ENCODE measurements at places on chromosomes 12 and 14.

DNA sequence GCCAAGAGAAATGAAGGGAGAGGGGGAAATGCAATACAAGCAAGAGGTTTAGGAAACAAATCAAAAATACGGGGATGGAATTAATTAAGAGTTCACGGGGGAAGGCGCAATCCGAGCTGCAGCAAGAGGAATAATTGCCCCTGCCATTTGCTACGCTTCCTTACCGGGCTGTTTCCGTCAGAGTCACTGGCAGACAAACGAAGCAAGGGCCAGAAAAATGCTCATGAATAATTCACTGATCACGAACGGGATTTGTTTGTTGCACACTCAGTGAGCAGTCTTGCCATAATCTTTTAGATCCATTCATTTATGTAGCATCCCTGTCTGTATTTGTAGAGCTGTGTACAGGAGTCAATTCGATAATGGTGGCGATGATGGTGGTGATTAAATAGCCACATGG lies 39.0 kb downstream of the PLXNC1 start:
- no peak for DNase-seq

GRCh38 chr12:46553911-46554310 lies 181.3 kb upstream of the SLC38A2 start:
- no peak for DNase-seq

- DNase-seq = no peak
Observed at GRCh38 chr12:64528616-64529015, 76.7 kb downstream of the TBK1 start.

GRCh38 chr12:19211802-19212201 lies 82.3 kb downstream of the PLEKHA5 start:
- DNase-seq = no peak

DNA sequence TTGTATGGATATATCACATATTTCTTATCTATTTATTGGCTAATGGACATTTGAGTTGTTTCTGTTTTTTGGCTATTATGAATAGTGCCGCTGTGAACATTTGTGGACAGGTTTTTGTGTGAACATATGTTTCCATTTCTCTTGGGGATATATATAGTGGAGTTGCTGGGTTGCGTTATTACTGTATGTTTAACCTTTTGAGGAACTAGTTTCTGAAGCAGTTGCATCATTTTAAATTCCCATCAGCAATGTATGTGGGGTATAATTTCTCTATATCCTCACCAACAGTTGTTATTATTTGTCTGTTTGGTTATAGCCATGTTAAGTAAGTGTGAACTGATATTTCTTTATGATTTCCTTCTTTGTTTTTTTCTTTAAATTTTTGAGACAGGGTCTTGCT lies 10.7 kb downstream of the TCTN2 start:
- DNase-seq = no peak

- DNase-seq = no peak
Observed at GRCh38 chr12:65725376-65725775, 98.9 kb upstream of the HMGA2 start.

DNA sequence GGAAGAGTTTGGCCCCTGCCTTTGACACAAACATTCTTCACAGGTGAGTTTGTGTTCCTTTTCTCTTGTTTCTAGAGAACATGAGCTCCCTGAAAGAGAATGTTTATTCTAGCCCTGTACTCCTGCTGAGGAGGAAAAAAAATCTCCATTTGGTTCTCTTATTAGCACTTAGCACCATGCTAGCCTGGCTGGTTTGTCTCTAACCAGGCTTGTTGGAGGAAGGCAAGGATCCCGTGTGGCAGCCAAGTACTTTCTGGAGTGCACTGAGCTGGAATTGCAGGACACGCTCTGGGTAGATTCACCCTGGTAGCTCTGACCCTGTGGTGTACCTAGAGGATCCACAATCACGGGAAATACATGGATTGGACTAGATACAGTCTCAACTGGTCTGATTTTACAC lies 41.9 kb downstream of the KCNA1 start:
- DNase-seq = no peak

GRCh38 chr14:36514278-36515104 lies 5.5 kb downstream of the NKX2-1 start:
- DNase-seq = no peak

All from SK-N-DZ (cell line).